Activated CD4-positive, alpha-beta T cell treated with anti-CD3 and anti-CD28 coated beads, Interleukin-2, amount 10 ng/mL, durations not matched to agents 24 days and 14 days (primary cell): ENCODE measurements at places on chromosomes 1 and 21.

GRCh38 chr1:228013131-228013934 is 6.5 kb downstream of the WNT3A start:
- no peak overlapping the region for H3K27ac ChIP-seq
- no peak for DNase-seq
- H3K36me3 ChIP-seq = no peaks in the 10 kb centered on the region
- peaks cover 19% of the 10 kb centered on the region for H3K27me3 ChIP-seq

- no peak for DNase-seq
- peaks cover 33% of the 10 kb centered on the region for H3K4me1 ChIP-seq
- peak overlapping the region; percentile 94 for H3K27ac ChIP-seq
- H3K4me3 ChIP-seq = peak overlapping the region; percentile 95
- no peaks in the 10 kb centered on the region for H3K27me3 ChIP-seq
- H3K36me3 ChIP-seq = peaks cover 34% of the 10 kb centered on the region
Measured at GRCh38 chr1:151325646-151326429, 1.4 kb downstream of the PI4KB start.

GRCh38 chr1:36966242-36966641 is 68.1 kb downstream of the GRIK3 start:
- no peaks in the 10 kb centered on the region for H3K4me1 ChIP-seq
- H3K4me3 ChIP-seq = no peak overlapping the region
- H3K27ac ChIP-seq = no peak overlapping the region

GRCh38 chr21:44337941-44338895 is 972 bp downstream of the CFAP410 start:
- peaks cover 13% of the 10 kb centered on the region for H3K4me1 ChIP-seq
- H3K36me3 ChIP-seq = peaks cover 4% of the 10 kb centered on the region
- DNase-seq = peak; percentile 80
- H3K4me3 ChIP-seq = peak overlapping the region; percentile 52
- no peaks in the 10 kb centered on the region for H3K27me3 ChIP-seq
- H3K27ac ChIP-seq = peak overlapping the region; percentile 70

- H3K27ac ChIP-seq = no peak overlapping the region
- H3K4me1 ChIP-seq = no peaks in the 10 kb centered on the region
- no peak for DNase-seq
- no peaks in the 10 kb centered on the region for H3K27me3 ChIP-seq
- H3K36me3 ChIP-seq = no peaks in the 10 kb centered on the region
Measured at GRCh38 chr1:237769916-237770315, 120.8 kb downstream of the ZP4 start.

DNA sequence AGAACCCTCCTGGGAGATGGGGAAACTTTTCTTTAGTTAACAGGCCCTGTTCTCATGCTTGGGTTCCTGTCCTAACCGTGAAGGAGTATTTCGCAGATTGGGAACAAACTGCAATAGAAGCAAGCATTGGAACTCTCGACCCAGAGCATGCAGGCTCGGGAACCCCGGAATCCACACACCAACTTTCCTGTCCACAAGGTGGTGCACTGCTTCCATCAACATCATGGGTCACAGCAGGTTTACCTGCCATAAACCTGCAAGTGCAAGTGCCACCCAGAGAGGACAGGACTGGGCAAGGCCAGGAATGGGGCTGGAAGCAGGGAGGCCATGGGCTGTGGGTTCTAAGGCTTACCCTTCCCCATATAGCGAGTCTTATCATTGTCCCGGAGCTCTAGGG is 6.9 kb downstream of the ENO1 start:
- H3K27ac ChIP-seq = peak overlapping the region; percentile 86
- peaks cover 96% of the 10 kb centered on the region for H3K36me3 ChIP-seq
- H3K4me3 ChIP-seq = peak overlapping the region; percentile 92
- DNase-seq = peak; percentile 74
- no peaks in the 10 kb centered on the region for H3K27me3 ChIP-seq

DNA sequence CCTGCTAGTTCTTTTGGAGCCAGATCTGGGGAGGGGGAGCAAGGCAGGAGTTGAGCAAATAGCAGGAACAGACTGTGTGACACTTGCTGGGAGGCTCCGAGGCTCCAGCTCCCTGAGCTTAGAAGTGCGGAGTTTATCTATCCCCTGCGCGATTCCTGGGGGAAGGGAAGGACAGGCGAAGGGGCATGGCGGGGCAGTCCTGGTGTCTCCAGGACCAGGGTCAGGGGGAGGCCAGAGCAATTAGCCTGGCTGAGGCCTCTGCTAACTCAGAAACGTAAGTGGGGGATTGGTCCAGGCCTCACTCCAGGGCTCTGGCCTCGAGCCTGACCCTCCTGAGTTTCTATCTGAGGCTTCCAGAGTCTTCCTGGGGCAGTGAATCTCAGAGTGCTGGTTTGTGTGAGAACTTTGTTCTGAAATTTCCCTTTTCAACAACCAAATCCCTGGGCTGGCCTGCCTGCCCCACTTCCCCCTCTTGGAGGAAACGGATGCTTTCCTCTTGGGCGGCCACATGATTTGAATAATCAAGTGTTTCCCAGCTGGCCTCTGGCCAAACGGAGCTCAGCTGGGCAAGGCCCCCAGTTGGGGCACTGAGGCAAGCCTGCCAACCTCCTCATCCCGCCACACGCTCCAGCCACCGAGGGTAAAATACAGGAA is 15.6 kb downstream of the ALPL start:
- no peaks in the 10 kb centered on the region for H3K27me3 ChIP-seq
- no peak overlapping the region for H3K4me3 ChIP-seq
- no peaks in the 10 kb centered on the region for H3K36me3 ChIP-seq
- no peak overlapping the region for H3K27ac ChIP-seq
- H3K4me1 ChIP-seq = no peaks in the 10 kb centered on the region
- no peak for DNase-seq

DNA sequence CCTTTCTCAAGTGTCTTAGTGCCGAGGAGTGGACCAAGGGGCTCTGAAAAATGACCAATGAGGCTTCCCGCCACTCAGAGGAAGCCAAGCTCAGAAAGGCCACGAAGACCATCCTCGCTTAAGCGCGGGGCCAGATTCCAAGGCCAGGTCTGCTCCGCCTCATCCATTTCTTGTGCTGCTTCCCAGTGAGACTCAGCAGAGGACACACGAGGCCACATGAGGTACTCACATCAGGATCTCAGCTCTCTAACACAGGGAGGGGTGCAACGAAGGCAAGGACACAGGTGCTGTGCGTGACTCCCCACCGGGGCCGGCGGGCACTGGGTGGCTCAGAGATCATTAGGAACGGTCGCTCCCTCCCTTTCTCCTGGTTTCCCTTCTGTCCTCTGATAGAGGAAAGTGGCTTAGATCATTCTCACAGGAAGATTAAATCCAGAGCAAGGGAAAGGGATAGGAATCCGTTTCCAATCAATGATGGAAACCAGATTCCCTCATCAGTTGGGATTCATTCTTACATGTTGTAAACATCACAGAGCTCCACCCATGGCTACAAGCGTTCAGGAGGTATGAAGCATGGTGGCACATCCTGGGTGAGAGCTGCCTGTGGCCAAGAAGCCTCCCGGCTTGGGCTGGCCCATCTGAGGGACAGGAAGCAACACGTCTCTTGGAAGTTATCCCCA is 46.7 kb downstream of the CAPZB start:
- no peak overlapping the region for H3K4me3 ChIP-seq
- H3K36me3 ChIP-seq = peaks cover 34% of the 10 kb centered on the region
- peaks cover 65% of the 10 kb centered on the region for H3K4me1 ChIP-seq
- H3K27me3 ChIP-seq = no peaks in the 10 kb centered on the region

DNA sequence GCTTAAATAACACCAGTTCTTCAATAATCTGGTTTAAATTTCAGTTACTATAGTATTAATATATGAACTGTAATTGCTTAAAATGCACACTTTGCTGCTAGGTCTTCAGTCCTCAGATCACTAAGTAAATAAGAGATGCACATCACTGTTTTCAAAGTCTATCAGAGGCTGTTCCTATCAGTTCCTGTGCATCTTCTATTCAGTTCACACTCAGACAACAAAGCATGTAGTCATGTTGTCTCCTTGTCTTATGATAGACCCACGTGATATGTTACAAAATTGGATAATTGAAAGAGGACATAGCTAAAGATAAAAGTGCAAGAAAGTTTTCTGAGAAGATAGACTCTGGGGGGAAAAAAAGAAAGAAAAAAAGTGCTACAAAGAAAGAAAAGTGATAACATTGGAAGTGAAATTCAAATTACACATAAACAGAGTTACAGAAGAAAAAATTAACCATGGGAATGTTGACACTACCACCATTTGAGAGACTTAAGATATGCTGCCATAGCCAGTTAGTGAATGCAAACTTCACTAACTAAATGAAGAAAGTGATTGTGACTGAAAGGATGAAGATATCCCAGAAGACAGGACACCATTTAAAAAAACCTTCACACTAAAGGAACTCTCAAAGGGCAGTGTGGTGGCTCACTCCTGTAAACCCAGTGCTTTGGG is 33.9 kb upstream of the TSNAX start:
- H3K36me3 ChIP-seq = no peaks in the 10 kb centered on the region
- peaks cover 4% of the 10 kb centered on the region for H3K27me3 ChIP-seq
- peaks cover 4% of the 10 kb centered on the region for H3K4me1 ChIP-seq
- H3K27ac ChIP-seq = no peak overlapping the region
- no peak for DNase-seq

DNA sequence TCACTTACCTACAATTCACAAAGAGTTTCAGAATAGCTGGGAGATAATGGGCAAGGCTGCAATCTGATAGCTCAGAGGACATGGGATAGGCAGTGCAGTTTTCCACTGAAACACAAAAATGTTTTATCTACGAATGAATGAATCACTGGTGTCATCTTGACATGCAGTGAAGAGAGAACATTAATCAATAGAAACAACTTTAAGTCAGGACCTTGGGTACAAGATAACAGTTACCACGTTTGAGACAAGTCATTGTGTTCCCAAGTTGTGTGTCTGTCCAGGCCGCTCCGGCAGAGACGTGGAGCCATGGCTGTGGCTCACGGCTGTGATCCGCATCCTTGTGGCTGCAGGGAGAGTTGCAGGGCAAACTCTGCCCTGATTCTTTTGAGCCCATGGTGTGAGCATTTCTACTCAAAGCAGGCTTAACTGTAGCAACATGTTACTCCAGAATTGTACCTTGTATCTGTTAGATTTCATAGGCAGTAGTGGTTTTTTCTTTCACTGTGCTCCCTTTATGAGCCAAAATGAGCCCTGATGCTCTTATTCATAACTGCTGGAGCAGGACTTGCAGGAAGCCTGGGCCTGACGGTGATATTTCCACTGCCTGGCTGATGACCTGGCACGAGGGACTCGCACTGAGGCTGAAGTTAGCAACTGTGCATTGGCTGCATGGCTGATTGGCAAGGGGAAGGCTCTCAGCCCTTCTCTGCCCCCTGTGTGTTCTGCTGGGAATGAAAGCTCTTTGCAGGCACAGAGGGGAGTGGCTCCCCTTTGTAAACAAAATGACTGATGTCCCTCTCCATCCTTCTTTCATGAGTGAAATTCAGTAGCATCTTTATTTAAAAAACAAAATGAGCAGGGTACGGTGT is 465.2 kb downstream of the AJAP1 start:
- H3K4me3 ChIP-seq = no peak overlapping the region
- no peaks in the 10 kb centered on the region for H3K4me1 ChIP-seq
- H3K27me3 ChIP-seq = no peaks in the 10 kb centered on the region

DNA sequence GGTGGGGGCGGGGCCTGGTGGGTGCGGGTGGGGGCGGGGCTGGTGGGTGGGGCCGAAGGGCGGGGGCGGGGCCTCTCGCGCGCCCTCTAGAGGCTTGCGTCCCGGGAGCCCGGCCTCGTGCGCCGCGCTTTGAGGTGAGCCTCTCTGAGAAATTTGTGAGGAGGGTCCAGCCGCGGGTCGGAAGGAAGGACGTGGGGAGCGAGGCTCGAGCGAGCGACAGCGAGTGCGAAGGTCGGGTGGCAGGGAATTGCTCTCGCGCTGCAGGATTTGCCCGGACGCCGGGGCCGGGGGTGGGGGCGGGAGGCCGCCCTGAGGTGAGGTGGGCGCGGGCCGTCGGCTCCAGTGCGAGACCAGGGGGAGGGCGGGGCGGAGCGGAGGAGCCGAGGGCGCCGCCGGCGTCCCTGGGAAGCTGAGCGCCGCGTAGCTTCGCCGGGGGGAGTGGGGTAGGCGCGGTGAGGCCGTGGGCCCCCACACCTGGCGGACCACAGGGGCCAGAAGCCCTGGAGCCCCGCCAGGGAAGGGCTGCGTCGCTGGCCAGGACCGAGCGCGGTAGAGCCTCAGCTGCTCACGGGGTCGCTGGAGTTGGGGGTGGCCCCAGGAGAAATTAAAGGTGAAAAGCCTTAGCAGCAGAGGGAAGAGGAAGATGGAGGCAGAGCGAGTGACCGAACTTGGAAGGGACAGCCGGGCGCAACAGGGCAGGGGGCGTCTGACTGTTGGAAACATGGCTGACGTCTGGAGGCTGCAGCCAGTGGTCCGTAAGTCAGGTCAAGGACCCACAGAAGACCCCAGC is 754 bp upstream of the LSS start:
- peaks cover 60% of the 10 kb centered on the region for H3K4me1 ChIP-seq
- peak overlapping the region; percentile 94 for H3K4me3 ChIP-seq
- peaks cover 47% of the 10 kb centered on the region for H3K36me3 ChIP-seq
- DNase-seq = no peak
- H3K27me3 ChIP-seq = no peaks in the 10 kb centered on the region
- H3K27ac ChIP-seq = peak overlapping the region; percentile 100

GRCh38 chr1:196488579-196488978 is 119.7 kb downstream of the KCNT2 start:
- H3K27ac ChIP-seq = no peak overlapping the region
- no peaks in the 10 kb centered on the region for H3K27me3 ChIP-seq
- no peaks in the 10 kb centered on the region for H3K4me1 ChIP-seq
- no peak overlapping the region for H3K4me3 ChIP-seq

DNA sequence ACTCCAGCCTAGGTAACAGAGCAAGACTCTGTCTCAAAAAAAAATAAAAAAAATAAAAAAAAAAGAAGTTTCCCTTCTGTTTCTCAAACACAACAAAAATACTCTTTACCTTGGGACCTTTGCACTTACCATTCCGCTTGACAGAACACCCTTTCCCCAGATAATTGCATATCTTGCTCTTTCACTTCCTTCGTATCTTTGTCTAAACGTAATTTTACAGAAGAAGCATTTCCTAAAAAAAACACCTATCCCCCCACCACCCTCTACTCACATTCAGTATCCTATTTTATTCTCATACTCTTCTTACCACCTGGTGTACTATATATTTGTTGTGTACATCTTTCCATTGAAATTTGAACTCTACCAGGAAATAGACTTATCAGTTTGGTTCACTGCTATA is 32.7 kb downstream of the ASH1L start:
- peaks cover 26% of the 10 kb centered on the region for H3K4me1 ChIP-seq
- DNase-seq = no peak
- peaks cover 23% of the 10 kb centered on the region for H3K36me3 ChIP-seq
- no peaks in the 10 kb centered on the region for H3K27me3 ChIP-seq
- no peak overlapping the region for H3K27ac ChIP-seq

- H3K27me3 ChIP-seq = no peaks in the 10 kb centered on the region
- H3K27ac ChIP-seq = peak overlapping the region; percentile 79
- H3K4me3 ChIP-seq = peak overlapping the region; percentile 47
- peaks cover 71% of the 10 kb centered on the region for H3K4me1 ChIP-seq
- peaks cover 41% of the 10 kb centered on the region for H3K36me3 ChIP-seq
- DNase-seq = no peak
Measured at GRCh38 chr1:19436716-19437476, 48.4 kb downstream of the CAPZB start.

DNA sequence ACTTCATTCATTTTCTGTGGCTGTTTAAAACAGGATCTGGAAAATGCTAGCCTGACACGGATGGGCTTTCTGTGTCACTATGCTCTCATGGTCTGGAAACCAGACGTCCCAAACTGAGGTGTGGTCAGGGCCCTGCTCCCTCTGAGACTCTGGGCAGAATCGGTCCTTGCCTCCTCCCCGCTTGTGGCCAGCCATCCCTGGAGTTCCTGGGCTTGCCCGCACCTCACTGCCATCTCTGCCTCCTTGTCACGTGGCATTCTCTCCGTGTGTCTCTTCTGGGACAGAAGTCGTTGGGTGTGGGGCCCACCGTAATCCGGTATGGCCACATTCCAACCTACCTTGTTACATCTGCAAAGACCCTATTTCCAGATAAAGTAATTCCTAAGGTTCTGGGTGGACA is 10.1 kb upstream of the ACTRT2 start:
- H3K27me3 ChIP-seq = no peaks in the 10 kb centered on the region
- no peaks in the 10 kb centered on the region for H3K36me3 ChIP-seq
- no peak overlapping the region for H3K27ac ChIP-seq
- no peak for DNase-seq
